CD8-positive, alpha-beta memory T cell (primary cell): ENCODE measurements at places on chromosomes 2 and 18. TPM values are rescaled to one million over a fixed set of nuclear protein-coding genes. Genes with fewer than 3 reads are reported as not detected.

Gene L3MBTL4
- total RNA-seq = 0.18 TPM

Gene MEMO1
- 78.6 TPM for total RNA-seq

Gene MRO
- 0.18 TPM for total RNA-seq

Gene ACMSD
- total RNA-seq = not detected

Gene CHRND
- total RNA-seq = not detected

Gene CCDC74A
- total RNA-seq = 5.0 TPM
